ENCODE measurements at places on chromosomes 4 and X.

DNA sequence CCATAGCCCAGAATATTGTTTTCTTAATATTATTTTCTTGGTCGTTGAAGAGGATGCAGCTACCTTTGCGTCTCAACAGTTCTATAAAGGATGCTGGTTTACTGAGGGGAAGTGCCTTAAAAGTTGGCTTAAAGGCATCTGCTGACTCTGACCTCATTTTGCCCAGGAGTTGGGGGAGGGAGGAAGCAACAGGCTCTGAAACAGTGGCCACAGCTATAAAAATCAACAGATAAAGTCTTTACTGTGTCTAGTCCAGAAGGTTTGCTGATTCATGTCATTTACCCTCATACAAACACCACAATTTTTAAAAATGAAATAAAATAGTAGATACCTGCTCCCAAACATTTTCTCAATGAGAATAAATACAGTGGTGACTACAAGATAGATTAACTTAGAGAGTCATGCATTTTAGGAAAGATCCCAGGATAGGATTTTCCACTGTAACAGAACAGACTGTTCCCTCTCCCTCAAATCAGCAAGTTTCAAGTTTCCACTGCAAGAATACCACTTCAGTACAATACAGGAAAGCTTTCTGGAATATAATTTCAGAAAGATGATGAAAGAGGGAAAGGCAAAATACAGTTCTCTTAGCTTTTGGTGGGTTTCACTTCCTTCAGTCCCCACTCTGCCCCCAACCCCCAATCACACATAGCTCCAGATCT lies 1.9 kb downstream of the PHKA1 start:
- DNase-seq, result peak; percentile 50

DNA sequence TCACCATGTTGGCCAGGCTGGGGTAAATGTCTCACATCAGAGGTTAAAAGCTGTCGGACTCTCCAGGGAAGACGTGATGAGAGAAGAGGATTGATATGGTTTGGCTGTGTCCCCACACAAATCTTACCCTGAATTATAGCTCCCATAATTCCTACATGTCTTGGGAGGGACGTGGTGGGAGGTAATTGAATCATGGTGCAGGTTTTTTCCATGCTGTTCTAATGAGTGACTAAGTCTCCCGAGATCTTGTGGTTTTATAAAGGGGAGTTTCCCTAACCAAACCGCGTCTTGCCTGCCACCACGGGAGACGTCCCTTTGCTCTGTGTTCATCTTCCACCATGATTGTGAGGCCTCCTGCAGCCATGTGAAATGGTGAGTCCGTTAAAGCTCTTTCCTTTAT lies 64.4 kb downstream of the ASMT start:
- no peak for DNase-seq

GRCh38 chr4:89491761-89492160 lies 184.2 kb upstream of the GPRIN3 start:
- no peak for DNase-seq

GRCh38 chr4:122293374-122294365 lies 85.1 kb upstream of the ADAD1 start:
- DNase-seq, result no peak

GRCh38 chr4:2069161-2069971 lies 10.2 kb downstream of the NAT8L start:
- DNase-seq, result no peak

DNA sequence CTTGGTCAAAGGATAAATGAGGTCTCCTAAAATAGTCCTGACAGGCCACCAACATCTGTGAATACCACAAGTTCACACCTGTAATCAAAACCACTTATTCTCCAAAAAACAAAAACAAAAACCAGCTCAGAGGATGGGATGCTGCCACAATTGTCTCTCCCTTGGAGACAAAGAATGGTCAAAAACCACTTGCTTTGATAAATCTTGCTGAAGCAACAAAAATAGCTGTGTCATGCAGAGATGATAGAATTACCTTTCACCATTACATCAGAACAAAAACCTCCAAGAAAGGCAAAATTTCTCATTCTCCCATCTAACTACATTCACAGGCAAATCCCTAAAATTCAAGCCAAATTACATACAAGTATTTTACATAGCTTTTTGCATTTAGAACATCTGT lies 180.4 kb downstream of the MAML3 start:
- no peak for DNase-seq

DNA sequence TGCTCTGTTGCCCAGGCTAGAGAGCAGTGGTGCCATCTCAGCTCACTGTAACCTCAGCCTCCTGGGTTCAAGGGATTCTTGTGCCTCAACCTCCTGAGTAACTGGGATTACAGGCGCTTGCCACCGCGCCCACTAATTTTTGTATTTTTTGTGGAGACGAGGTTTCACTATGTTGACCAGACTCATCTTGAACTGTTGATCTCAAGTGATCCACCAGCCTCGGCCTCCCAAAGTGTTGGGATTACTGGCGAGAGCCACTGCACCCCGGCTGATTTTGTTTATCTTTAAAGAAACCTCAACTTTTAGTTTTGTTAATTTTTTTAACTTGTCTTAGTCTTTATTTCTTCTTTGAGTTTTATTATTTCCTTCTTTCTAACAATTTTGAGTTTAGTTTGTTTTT lies 163.2 kb downstream of the SLC4A4 start:
- no peak for DNase-seq

DNA sequence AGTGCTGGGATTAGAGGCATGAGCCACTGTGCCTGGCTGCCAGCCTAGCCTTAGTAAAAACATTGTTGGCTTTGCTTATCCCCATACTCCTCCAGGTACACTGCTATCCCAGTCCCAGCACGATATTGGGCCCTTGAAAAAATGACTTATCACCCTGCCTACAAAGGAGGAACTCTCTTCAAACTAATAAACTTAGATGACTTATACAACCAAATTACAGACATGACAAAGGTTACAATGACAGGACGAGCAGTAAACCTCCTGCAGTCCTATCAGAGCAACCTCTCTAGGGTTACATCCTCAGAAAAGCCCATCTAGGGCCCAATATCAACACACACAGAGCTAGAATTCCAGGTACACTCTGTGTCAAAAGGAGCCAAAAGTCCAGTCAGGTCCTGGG lies 5.7 kb upstream of the HERC5 start:
- no peak for DNase-seq

- DNase-seq, result peak; percentile 29
Measured at GRCh38 chrX:123153846-123154335, 30.2 kb upstream of the GRIA3 start.

- DNase-seq, result peak; percentile 58
Measured at GRCh38 chr4:40685300-40685699, 55.6 kb upstream of the RBM47 start.

DNA sequence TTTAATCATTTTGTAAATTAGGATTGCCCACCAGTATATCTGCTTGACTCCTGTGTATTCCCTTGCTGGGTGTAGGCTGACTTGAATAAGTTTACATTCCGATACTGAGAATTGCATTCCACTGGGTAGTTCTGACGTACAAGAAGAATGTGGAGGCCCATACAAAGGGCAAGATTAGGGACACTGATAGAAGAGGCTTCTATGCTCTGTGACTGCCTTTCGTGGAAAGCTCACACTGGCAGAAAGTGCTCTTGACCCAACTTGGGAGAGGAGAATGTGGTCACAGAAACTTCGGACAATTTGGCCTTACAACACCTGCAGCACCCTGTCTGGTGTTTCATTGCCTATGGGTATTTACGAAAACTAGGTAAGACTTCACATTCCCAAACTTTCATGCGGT lies 126.3 kb downstream of the RAPGEF2 start:
- DNase-seq, result peak; percentile 85

DNA sequence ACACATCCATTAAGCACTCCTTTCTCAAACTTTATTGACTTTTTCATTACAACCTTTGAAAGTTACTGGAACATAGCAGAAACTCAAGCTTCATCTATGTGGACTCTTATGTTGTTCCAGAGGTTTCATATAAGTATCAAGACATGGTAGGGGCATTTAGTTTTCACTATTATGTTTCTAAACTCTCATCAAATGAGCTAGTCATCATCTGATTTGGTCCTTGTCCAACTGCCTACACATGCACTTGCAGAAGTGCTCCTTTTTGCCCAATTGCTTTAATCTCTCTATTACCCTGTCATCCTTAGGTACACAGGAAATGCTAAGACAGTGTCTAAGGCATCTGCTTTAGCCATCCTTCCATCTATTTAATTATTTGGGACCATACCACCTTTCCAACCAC lies 42.2 kb upstream of the EPGN start:
- no peak for DNase-seq

GRCh38 chr4:1459081-1459721 lies 53.0 kb upstream of the NKX1-1 start:
- no peak for DNase-seq

- DNase-seq, result no peak
Measured at GRCh38 chr4:172721659-172722058, 447.0 kb upstream of the GALNT7 start.

GRCh38 chr4:165299399-165300060 lies 27.9 kb upstream of the MSMO1 start:
- DNase-seq, result no peak

- no peak for DNase-seq
Measured at GRCh38 chr4:161894493-161895167, 269.2 kb downstream of the FSTL5 start.

DNA sequence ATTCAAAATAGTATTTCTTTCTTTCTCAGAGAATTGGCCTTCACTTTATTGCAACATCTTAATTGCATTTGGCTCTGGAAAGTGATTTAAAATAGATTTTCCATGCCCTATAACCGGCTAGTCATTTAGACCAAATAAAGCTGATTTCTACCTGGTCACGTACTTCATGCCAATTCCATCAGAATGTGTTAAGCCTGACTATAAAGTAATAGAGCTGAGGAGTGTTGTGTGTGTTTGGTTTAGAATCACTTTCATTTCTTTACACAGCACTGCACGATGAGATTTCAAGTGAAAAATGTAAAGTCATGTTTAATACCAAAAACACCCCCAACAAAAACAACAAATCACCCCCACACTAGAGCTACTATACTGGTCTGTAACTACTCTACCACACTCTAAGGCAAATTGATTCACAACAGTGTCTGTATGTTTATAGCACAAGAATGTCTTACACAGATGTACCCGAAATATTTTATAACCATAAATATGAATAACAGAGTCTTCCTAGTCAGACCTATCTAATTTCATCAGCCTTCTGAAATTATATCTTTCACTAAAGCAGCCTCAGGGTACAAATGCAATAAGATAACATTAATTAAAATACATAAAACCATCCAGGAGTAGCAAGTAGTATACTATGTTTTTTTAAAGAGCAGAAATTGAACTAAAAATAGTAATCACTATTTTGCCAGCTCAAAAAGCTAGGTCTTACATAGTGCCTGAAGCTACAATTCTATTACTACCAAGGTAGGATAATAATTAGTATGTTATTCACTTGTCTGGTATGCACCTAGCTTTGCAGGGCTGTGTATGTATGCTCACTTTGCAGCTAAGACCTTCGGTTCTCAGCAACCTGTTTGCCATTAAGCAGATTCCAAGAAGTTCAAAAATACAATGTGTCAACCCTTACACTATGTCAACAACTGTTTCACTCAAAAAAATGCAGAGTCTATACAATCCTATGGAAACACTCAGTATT lies 28.4 kb downstream of the APBB2 start:
- peak; percentile 51 for DNase-seq

DNA sequence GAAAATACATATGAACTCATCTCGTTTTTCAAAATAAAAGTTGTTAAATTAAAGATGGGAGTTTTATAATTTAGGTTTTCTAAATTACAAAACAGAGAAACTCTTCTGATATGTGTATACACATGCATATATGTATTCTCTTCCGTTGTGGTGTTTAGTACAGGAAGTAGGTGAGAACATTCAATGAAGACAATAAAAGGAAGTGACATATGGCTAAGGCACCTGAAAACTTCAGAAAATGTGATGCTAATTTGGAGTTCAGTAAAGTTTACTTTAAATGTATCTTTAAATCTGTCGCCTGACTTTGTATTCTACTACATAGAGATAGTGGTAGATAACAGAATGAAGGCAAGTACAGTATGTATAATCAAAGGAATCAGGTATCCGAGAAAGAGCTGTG lies 33.5 kb upstream of the ITM2A start:
- no peak for DNase-seq

Data from adipocyte (in vitro differentiated cells).